Stimulated activated CD8-positive, alpha-beta memory T cell treated with anti-CD3 and anti-CD28 coated beads, Interleukin-2, amount 100 ng/mL, for 1 hour (primary cell): ENCODE measurements at places on chromosomes 7 and 10.

DNA sequence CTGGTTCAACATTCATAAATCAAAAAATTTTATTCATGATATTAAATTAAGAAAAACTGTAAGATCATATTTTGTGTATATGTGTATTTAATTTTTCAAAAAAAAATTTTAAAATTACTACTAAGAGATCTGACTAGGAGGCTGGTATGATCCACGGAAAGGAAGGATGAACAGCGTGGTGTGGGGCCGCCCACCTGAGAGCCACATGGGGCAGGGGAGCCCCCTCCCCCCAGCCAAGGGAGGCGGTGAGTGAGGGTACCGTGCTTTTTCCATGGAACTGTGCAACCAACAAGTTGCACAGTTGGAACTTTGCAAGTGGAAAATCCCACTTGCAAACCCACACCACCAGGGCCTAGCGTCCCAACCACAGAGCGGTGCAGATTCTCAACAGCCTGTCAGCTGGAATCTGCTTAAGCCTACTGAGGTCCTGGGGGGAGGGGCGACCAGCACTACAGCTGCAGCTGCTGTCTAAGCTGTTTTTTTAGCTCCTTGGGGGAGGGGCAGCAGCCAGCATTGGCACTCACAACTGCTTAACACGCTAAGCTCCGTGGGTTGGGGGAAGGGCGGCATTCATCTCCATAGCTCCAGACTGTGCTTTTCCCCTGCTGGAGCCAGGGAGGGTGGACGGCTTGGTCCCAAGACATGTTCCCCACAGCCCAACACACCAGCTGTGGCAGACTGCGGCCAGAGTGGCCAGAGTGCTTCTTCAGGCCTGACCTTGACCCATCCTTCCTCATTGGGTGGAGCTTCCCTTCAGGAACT, 94.2 kb upstream of the IGFBP3 start:
- no peak for DNase-seq

DNA sequence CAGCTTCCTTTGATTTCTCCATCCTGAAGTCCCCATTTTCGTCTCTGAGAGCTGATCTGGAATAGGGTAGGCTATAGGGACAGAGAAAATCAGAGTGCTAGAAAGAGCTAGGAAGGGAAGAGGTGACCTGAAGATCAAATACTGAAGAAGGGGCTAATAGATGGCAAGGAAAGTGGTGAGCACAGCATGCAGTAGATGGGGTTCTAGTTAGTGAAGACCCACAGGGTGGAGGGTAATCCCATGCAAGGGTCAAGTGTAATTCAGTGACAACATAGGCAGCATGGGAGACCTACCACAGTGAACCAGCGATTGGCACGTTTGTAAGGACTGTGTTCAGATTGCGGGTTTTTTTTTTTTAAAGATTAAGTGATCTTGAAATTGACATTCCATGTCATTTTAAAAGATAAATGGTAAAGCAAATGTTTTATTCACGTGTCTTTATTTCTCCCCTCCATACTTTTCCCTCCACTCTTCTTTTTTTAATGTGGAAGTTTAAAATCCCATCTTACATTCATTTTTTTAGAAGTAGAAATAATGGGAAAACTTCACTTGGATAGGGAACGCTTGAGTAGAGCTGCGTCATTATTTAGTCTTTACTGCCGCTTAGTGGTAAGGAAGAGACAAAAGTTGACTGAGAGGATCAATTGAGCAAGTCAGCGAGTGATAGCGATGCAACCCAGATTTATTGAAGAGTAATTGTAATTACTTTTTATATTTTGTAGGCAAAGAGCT, 21.0 kb upstream of the ABI1 start:
- no peak for DNase-seq

GRCh38 chr10:54702583-54703485, 98.2 kb downstream of the PCDH15 start:
- no peak for DNase-seq

DNA sequence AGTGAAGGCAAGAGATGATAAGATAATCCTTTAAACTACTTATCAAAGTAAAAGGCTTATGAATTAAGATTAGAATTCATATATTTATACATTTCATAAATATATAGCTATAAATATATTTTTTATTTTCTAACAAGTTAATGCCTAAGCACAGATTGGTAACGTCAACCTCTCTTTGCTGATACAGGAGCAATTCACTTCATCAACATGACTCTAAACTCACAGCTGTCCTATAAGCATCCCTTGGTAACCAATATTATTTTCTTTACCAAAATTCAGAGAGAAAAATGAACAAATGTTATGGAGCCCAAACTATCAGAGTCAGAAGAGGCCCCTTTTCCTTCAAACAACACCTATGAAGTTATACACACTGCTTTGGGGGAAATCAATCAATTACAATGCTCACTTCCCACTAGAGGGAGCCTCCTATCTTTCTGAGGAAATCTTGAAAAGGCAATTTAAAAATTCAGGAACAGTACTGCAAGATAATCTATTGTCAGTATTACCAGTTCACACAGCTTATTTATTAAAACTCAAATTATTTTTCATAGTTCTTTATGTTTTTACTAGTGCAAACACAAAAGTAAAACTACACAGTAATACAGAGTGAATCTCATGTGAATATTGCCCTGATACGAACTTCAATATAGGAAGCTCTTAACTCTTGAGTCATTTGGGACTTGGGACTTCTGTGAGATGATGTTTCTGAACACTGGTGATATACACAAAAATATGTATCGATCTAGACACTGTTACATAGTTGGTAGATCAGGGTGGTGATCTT, 51.0 kb upstream of the NOBOX start:
- no peak for DNase-seq

GRCh38 chr7:26868841-26869495, 4.6 kb upstream of the SKAP2 start:
- no peak for DNase-seq

DNA sequence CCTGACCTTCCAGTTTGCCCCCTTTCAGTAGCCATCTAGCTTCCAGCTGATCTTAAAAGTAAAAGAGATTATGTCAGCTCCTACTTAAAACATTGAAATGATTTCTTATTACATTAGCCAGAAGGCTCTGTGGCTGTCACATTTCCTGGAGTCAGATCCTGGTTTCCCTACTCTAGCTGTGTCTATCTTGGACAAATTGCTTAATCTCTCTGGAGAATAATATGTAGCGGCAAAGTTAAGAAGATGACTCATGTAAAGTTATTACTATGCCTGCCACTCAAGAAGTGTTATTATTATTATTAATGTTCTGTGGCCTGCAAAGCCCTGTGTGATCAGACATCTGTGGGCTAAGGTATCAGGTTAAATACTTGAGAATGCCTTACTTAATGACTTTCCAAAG, 107.2 kb downstream of the RUNDC3B start:
- DNase-seq, result no peak

DNA sequence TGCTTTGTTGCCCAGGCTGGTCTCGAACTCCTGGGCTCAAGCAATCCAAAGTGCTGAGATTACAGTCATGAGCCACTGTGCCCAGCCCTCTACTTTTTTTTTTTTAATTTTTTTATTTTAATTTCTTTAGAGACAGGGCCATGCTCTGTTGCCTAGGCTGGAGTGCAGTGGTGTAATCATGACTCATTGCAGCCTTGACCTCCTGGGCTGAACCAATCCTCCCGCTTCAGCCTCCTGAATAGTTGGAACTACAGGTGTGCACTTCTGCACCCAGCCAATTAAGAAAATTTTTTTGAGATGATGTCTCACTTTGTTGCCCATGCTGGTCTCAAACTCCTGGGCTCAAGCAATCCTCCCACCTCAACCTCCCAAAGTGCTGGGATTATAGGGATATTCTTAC, 528.6 kb downstream of the GATA3 start:
- DNase-seq, result no peak

- no peak for DNase-seq
These were observed 66.0 kb downstream of the CLEC2L start for GRCh38 chr7:139589474-139589873.
